ENCODE measurements at places on chromosomes 2 and 18.

DNA sequence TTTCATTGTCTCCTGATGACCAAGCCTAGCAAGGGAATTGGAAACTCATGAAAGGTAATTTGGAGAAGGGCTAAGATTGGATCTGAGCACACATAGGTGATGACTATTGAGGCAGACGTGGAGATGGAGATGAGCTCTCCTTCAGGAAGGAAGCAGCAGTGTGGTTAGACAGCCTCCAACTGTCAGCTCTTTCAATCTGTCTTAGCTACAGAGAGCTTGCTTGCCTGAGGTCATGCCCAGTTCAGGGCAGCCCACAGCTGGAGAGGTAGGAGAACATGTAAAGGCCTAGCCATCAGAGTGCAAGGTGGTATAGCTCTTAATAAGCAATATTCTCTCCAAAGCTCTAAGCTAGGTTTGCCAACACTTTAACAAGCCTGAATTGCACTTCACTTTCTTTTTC, 79.2 kb downstream of the THSD7B start:
- no peak for DNase-seq

DNA sequence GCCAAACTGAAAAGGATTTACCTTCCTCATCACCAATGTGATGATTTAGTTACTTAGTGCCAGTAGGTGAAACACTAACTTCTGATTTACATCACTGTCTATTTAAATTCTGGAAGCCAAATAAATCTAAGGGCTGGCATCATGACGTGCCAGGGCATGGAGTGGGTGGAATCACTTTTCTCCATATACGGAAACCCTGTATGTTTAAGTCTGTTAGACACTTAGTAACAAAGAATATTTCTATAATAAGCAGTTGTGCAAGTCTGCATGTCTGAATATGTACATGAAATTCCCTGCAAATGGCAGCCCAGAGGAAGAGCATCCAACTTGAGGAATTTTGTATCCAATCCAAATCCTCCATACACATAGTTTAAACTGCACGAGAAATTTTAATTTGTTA, 243.1 kb upstream of the SMAD7 start:
- DNase-seq = no peak

- DNase-seq = no peak
These were observed 963 bp downstream of the INPP1 start for GRCh38 chr2:190344276-190344827.

GRCh38 chr2:20516646-20517341, 69.9 kb downstream of the RHOB start:
- peak; percentile 59 for DNase-seq

DNA sequence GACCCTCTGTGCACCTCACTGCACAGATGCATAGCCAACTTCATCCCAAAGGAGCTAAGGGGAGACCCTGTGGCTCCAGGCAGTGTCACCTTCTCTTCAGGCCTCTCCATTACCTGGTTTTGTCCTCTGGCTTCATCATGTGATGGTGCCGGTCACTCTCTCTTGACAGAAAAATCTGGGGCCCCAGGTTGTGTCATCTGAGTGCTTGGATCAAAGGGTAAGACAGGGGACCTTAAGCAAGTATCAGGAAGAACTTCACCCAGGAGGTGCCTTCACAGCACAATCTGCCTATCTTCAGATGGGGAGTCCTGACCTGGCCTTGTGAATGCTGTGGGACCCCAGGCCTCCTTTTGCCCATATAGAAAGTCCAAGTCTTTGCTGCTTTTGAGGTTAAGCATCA, 104.4 kb downstream of the POLR1A start:
- DNase-seq = no peak

DNA sequence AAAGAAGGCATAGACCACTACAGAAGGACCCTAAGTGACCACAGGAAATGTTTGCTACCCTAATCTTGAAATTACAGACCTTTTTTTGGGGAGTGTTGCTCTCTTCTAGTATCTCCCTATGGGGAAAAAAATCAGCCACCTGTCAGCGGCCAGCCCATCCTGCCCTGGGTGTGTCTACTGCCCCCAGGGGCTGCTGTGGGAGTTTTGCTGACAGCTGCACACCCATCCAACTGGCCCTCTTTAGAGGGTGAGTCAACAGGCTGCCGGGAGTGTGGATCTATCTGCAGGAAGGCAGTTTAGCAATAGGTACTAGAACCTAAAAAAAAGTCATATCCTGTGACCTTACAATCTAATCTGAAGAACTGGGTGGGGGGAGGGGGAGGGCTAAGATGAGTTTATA, 796 bp upstream of the DYSF start:
- no peak for DNase-seq

All from Right ventricle myocardium inferior (tissue), 1 donor.